ENCODE measurements at places on chromosomes 16 and 17.

GRCh38 chr16:72677662-72678447, 370.1 kb downstream of the ZFHX3 start:
- DNase-seq, result no peak

DNA sequence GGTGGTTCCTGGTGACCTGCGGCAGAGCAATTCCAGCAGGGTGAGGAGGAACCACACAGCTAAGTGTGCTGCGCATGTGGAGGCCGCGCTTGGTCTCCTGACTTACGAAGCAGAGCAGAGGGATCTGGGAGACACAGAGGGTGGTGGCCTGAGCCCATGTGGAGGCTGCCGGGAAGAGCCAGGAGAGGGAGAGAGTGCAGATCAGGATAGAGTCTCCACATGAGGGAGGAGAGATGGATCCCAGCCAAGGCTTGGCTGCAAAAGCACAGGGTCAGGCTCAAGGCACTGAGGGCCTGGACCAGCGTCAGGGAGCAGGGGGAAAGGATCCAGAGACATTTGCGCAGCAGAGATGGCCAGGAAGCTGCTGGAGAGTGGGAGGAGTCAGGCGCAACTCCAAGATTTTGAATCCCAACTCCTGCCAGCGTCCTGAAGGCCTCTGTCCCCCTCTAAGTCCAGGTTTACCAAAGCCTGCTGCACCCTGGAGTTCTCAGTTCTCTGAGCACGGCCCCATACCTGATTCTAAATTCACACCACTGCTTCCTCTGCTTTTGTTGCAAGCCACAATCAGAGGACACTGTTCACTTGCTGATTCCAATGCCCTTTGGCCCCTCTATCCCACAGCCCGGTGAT, 11.3 kb upstream of the MLLT6 start:
- no peak for DNase-seq

GRCh38 chr16:31052114-31052513, 18.8 kb downstream of the STX4 start:
- peak; percentile 97 for DNase-seq

GRCh38 chr16:3054965-3055733, 8.8 kb downstream of the MMP25 start:
- DNase-seq, result no peak

DNA sequence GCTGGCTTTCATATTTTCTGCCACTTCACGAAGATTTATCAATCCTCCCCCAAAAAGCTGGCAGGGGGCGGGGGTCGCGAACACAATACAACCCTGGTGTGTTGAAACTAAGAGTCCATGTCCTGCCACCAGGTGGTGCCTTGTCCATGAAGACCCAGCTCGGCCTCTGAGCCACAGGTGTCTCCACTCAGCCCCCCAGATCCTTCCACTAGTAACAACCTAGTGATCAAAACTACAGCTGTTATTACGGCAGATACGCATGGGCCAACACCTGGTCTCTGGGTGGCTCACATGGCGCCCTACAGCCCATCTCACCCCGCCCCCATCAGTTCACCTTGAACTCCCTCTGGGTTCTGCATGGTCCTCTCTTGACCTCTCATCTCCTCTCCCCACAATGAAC, 27.7 kb downstream of the USP7 start:
- peak; percentile 14 for DNase-seq

DNA sequence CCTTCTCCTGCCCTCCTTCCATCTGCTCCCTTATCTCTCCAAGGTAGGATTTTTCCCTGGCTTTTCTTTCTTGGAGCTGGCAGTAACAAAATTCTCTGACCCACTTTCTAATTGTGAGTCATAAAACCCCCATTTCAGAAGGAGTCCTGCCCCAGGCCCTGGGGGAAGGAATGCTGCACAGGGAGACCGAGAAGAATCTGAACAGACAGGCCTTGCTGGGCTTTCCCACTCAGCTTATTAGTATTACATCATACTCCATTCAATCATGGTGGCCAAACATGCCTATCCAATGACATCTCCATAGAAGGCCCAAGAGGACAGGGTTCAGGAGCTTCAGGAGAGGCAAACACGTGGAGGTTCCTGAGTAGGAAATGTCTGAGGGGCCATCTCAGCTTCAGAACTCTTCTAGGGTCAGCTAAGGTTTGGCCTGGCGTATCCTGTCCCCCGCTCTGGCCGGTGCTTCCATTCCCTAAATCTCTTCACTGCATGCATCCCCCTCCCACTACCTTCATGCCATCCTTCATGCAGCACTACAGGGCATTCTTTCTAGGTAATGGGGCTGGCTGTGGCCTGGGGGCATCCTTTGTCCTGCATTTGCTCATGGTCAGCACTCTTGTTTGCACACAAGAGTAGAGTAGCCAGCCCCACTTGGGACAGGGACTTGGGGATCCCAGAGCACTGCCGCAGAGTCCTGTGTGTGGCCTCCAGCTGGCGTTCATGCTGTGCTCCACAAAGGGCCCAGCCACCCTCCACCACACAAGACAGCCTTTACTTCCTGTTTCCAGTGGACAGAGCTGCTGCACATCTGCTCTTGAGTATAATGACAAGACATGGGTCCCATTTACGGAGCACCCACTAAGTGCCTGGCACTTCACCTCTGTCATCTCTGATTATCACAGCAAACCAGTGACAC, 8.2 kb downstream of the SLC6A2 start:
- DNase-seq, result no peak

DNA sequence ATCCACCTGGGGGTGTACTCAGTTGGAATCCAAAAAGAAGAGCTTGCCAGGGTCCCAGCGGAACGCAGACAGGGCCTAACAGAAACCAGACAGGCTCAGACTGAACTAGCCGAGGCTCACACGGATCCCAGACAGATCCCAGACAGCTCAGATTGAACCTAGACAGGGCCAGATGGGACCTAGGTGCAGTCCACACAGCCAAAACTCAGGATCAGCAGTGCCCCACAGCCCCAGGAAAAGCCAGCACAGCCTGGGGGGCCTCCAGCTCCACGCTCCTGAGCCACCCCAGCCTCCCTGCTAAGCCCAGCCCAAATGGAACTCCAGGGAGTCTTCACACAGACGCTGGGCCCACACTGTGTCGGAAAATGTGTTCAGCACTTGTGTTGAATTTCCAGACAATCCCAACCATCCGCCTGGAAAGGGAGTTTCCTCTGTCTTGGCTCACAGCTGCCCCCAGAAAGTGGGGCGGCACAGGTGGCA, 7.5 kb downstream of the STX1B start:
- DNase-seq, result no peak

Measured in ACHN (cell line).